ENCODE measurements at places on chromosomes 11 and 22.

GRCh38 chr11:296171-297050 lies 2.9 kb downstream of the IFITM5 start:
- DNase-seq, result no peak

DNA sequence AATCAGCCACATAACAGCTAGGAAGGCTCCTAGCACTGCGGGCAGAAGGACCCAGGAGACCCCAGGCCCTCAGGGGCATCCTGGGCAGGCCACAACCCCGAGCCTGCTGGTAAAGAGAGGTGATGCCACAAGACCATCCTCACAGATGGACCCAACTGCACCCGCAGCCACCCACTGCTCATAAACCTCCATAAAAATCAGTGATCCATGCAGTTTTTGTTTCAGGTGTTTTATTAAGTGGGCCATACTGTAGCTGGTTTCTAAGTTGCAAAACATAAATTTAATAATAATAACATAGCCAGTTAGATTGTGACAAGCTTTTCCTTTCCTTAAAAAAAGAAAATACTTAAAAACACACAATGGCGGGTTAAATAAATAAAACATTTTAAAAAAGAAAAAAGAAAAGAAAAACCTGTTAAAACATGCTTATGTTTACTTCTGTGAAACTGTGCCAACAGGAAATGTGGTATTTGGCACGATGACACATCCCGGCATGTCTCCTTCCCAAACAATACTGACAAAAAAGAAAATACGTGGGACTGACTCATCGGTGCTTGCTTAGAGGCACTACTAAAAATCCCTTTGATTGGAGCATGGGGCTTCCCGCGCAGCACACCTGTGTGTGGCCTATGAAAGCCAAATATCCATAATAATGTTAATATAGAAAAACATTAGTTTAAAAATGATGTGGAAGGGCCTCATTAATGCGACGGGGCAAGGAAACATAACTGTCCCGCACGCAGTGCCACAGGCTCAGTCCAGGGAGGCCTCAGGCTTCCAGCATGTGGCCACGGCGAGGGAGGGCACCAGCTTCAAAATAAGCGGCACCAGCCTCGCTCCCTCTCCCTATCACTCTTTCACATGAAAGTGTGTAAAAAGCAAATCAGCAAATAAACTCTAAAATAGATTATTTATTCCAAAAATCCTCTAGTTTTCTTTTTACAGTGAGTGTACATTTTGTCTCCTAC lies 47.5 kb upstream of the SCUBE2 start:
- peak; percentile 91 for DNase-seq

- no peak for DNase-seq
Measured at GRCh38 chr11:75072582-75072981, 24.1 kb downstream of the OR2AT4 start.

GRCh38 chr22:27181537-27181936 lies 524.1 kb downstream of the MIAT start:
- no peak for DNase-seq

- DNase-seq, result no peak
Measured at GRCh38 chr22:28917747-28918549, 34.6 kb downstream of the ZNRF3 start.

DNA sequence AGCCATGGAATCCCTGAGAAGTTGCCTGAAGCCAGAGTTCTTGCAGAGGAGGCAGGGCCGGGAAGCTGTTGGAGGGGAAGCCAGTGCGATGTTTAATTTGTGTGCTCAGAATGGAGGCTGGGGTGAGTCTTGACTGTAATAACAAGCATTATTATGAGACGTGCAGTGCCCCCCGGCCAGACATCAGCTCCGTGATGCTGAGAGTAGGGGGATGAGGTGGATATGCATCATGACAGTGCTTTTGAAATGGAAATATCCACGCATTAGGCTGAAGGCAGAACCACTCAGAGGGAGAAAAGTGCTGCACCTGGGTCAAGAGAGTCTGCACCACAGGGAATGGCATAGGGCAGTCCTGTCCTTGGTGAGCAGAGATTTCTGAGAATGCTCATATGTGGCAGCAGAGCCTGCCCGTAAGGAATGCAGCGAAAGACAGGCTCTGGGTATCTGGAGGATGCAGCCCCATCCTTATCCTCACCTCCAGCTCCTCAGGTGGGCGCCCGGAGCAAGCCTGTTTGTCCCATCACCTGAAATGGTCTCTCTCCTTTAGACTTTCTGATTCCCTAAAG lies 37.6 kb upstream of the SEZ6L start:
- DNase-seq, result no peak

- no peak for DNase-seq
Measured at GRCh38 chr11:18522388-18522787, 4.4 kb downstream of the TSG101 start.

DNA sequence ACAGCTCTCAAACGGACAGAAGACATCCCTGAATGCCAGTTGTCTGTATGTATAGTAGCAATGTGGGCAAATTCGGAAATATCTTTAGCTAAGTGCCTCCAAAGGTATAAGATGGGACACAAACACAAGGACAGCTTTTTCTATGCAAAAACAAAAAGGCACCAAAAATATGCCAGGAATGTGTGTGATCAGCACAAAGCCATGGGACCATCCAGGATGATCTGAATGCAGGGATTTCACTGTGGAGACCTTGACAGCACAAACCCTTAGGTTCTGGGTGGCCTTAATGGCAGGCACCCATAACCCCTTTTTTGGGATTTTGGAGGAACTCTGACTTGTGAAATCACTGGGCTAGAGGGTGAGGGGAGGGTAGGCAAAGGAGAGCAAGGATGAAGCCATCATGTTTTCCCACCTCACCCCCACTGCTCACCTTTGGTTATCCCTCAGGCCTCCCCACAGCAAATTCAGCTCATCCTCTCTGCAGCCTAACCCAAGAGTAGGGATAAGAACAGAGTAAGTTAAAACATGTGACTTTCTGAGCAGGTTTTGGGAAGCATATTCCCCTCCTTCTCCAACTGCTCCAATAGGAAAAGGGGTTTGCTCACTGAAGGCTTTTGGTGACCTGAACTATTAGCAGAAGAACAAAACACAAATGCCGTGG lies 154.6 kb downstream of the SNX19 start:
- no peak for DNase-seq

DNA sequence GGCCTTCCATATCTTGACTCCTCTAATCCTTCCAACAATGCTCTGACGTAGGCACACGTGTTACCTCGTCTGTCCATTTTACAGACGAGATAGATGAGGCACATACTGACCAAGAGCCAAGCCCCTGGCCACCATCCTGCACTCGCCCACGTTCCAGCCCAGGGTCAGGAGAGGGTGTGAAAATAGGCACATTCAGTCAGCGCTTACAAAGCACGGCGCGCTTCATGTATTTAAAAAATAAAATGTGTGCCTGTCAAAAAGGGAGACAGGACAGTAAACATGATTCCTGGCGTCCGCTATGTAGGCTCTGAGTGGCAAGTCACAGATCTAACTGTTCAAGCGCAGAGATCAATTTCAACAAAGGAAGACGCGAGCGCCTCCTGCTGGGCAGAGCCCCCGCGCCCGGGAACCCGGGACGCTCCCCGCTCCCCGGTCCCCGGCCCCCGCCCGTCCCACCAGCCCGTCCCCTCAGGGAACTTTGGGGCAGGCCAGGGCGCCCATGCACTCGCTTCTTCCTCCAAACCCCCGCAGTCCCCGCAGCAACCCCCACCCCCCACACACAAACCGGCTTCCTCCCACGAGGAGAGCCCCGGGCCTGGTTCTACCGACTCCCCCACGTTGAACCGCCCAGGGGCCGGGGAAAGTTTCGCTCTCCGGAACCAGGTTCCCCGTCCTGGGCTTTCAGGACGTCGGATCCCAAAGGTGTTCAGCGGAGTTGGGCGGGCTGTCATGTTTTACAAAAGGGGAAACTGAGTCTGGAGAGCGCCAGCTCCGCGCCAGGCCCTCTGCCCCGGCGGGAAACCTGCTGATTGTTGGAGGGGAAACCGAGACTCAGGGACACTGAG lies 10.4 kb upstream of the C1QTNF6 start:
- DNase-seq, result peak; percentile 77

GRCh38 chr11:116851626-116852025 lies 14.2 kb upstream of the APOA1 start:
- DNase-seq, result no peak

- DNase-seq, result no peak
Measured at GRCh38 chr11:61290905-61291690, 4.0 kb downstream of the VWCE start.

DNA sequence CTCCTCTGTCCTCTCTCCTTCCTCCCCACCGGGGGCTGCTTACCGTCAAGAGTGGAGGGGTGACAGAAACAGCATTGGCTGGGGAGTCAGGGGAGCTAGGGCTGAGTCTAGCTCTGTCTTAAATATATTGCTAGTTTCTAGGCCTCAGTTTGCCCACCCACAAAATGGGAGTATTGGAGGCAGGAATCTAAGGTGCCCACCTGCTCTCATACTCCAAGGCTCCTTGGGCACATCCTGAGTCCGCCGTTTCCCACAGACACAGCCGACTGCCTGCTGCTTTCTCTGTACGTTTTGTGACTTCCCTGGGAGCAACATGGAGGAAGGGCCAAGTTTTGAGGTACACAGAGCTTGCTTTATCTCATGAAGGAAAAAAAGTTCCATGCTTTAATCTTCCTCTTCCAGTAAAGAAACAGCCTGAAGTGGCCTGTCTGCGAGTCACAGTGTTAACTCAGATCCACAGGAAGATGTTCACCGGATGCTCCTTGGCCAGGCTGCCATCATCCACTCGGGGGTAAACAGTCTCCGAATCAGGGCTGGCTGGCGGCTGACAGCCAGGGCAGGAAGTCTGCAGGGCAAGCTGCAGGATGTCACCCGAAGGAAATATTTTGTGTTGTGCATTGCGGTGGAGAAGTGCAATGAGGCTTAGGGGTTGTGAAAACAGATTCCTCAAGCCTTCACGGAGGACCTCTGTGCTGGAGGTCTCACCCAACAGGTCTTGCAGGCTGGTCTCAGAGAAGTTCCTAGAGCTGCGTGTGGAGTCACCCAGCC lies 11.0 kb upstream of the CERK start:
- no peak for DNase-seq

- DNase-seq, result no peak
Measured at GRCh38 chr11:23569134-23569533, 708.9 kb upstream of the CCDC179 start.

- DNase-seq, result no peak
Measured at GRCh38 chr11:2770096-2770751, 70.4 kb upstream of the KCNQ1OT1 start.

DNA sequence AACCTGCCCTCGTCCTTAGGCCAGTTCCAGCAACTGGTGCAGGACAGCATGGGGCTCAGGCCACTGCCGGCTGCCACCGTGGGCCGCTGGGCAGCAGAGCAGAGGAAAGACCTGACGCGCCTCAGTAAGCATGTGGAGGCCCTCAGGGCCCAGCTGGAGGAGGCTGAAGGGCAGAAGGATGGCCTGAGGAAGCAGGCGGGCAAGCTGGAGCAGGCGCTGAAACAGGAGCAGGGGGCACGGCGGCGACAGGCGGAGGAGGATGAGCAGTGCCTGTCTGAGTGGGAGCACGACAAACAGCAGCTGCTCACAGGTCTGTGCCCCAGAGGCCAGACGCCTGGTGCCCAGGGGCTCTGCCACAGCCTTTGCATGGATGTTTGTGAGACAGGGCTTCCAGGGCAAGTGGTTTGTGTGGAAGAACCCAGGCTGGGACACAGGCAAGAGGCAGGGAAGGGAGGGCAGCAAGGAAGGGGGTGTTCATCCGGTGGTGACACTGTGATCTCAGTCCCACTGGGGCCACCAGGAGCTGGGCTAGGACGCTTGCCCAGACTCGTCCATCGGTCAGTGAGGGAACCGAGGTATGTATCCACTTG lies 13.9 kb downstream of the CCDC157 start:
- DNase-seq, result no peak

DNA sequence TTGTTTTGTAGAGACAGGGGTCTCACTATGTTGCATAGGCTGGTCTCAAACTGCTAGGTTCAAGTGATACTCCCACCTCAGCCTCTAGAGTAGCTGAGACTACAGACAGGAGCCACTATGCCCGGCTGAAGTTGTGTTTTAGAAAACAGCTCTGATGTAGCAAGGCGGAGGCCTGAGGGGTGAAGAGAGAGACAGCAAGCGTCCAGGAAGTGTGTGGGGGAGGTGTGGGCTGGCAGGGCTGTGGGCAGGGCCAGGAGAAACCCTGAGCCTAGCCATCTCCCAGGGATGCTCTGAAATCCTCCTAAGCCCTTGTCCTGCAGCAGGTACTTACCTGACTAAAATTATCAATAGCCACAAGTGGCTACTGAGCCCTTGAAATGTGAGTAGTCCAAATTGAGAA lies 16.1 kb upstream of the RPS3 start:
- DNase-seq, result no peak

DNA sequence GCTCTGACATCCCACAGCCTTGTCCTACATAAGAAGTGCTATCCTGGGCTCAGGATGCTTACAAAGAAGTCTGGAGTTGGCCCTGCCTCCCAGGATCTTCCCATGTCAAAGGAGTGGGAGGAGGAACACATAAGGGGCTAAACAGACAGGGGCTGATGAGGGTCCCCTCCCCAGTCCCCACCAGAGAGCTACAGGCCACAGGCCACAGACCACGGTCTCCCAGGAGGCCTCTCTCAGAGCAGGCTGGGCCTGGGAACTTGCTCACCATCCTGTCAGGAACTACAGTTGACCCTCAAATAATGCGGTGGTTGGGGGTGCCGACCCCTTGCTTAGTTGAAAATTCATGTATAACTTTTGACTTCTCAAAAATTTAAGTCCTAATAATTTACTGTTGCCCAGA lies 315.5 kb downstream of the NTM start:
- DNase-seq, result no peak

DNA sequence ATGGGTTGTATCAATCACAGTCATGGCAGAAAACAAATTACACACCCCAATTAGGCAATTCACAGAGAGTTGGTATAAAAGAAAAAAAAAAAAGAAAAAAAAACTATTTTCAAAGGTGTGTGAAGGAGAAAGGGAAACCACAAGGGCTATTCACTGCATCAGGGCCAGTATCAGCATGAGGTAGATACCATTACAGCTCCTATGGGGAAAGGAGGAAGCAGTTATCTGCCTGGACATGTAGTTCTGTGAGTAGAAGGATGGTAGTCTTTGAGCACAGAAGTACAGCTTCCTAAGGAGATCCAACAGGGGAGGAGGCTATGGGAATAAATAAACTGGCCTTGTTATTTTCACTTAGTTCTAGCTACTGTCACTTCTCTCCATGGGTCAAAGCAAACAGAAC lies 746.1 kb downstream of the LUZP2 start:
- DNase-seq, result no peak

- DNase-seq, result no peak
Measured at GRCh38 chr11:126410649-126411048, 55.2 kb downstream of the ST3GAL4 start.

DNA sequence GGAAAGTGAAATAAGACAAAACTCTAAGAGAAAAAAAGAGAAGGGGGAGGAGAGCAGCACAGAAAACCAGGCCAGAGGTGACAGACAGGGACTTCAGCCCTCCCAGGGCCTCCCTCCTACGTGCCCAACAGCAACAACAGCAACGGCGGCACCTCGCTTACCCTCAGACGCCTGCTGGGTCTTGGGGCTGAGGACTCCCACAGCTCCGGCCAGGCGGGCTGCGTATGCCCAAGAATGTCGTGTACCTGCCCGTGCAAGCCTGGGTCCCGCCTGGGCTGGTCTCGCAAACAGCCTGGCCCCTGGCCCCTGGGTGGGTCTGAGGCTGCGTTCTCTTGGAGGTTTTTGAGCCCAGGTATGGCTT lies 30.5 kb downstream of the ARAP1 start:
- no peak for DNase-seq

GRCh38 chr22:29039148-29039547 lies 22.5 kb downstream of the C22orf31 start:
- no peak for DNase-seq
